ENCODE measurements at places on chromosomes 4 and X.

GRCh38 chr4:10008609-10009005, 12.7 kb downstream of the SLC2A9 start:
- DNase-seq, result no peak

GRCh38 chr4:151804086-151804630, 43.4 kb upstream of the GATB start:
- no peak for DNase-seq

- DNase-seq, result no peak
These were observed 3.6 kb upstream of the SLC9A6 start for GRCh38 chrX:135981668-135982067.

DNA sequence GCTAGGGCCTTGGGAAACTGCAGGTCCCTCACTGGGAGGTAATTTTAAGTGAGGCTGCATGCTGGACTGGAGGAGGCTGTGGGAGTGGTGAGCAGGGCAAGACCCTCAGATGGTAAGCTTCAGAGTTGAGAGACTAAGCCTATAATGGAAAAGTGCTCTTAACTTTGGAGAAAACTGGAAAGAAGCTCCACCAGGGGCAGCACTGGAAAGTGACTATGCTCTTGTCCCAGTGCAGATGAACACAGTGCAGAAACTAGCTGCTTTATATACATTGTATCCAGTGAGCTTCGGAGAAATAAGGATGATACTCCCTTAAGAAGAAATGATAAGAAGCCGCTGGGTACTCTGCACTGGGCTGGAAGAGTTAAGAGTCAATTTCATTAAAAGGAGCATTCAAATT, 3.2 kb upstream of the MAGEB2 start:
- DNase-seq, result no peak

DNA sequence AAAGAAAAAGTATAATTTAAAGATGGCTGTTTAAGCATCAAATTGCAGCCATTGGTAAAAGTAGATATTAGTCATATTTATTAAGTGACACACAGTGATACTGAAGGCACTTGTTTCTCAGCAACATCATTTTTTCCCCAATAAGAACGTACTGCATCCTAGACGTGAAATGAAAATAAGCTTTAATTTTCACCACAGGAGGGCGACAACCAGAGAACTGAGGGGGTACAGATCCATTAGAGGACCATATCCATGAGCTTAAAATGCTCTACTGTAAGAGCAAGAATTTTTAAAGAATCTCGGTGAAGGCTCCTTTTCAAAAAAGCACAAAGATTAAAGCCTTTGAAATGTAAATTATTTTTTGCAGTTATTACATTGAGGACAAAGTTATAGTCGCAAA, 33.4 kb downstream of the FRG1 start:
- no peak for DNase-seq

- DNase-seq, result no peak
These were observed 342.8 kb upstream of the BOD1L1 start for GRCh38 chr4:13970349-13970748.

- DNase-seq, result no peak
These were observed 299.3 kb upstream of the HS3ST1 start for GRCh38 chr4:11727903-11728564.

GRCh38 chrX:19824603-19825002, 62.8 kb downstream of the SH3KBP1 start:
- DNase-seq, result no peak

DNA sequence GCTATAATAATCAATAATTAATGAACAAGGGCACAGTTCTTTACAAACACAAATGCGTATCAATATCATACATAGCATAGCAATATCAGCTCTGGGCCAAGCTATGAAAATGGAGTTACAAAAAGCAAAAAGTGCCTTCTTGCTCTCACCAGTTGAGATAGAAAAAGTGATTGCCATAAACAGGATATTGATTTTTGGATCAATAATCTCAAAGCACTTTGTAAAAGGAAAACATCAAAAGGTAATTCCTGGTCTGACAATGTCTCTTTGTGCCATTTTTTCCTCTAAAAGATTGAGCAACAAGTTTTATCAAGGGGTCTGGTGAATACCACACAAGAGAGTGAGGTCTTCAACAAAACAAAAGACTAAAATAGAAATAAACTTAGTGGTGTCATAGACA, 42.4 kb downstream of the ABCB7 start:
- DNase-seq, result no peak

- no peak for DNase-seq
These were observed 8.9 kb downstream of the POLA1 start for GRCh38 chrX:24702362-24703184.

- DNase-seq, result no peak
These were observed 16.0 kb upstream of the HPGD start for GRCh38 chr4:174538123-174538875.

GRCh38 chr4:139844057-139844456, 178.4 kb downstream of the MGST2 start:
- DNase-seq, result no peak
